ENCODE measurements at places on chromosomes 3 and 15.

- no peak for DNase-seq
These were observed 240.6 kb upstream of the TOPAZ1 start for GRCh38 chr3:44001072-44001471.

GRCh38 chr3:19573644-19574043, 360.4 kb downstream of the EFHB start:
- no peak for DNase-seq

- DNase-seq: no peak
These were observed 272.1 kb downstream of the UNC13C start for GRCh38 chr15:54250326-54250725.

DNA sequence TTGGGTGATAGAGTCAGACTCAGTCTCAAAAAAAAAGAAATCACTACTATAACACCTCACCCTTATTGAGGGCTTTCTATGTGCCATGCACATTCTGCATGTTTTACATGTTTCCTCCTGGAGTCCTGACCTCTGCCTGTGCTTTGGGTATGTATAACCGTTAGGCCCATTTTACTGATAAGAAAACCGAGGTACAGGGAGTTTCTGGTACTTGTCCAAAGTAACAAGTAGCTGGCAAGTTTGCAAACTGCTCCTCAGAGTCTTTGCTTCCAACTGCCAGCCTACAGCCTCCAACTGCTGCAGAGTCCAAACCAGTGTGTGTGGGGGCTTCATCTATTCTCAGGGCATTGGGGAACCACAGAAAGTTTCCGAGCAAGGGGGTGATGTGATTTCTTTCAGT, 3.7 kb upstream of the GNAI2 start:
- DNase-seq: no peak

DNA sequence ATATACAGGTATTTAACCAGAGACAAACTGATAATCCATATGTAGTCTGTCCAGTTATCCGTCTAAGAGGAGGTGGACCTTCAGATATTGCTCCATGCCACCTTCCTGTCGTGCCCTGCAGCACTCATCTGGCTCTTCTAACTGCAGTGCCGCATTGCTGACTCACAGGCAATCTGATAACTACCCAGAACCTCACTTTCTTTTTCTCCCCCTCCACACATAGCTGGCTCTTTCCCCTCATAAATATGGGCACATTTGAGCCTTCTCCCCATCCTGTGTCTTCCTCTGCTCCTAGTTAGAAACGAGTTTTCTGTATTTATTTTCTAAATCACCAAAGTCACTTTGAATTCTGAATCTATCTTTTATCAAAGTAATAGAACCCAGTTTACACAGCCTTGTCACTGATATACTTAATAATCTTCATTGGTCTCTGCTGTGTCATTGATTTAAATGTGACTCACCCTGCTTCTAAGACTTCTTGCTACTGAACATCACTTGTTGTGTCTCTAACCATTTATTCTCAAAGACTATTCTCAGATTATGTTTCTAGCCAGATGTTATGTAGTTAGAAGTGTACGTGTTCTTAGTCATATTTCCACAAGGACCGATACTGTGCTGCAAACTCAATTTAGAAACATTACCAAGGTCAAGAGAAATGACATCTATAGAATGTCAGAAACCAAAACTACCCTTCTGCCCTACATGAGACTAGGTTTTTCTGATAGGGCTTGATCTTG, 17.4 kb upstream of the KCNMB2 start:
- DNase-seq: no peak

DNA sequence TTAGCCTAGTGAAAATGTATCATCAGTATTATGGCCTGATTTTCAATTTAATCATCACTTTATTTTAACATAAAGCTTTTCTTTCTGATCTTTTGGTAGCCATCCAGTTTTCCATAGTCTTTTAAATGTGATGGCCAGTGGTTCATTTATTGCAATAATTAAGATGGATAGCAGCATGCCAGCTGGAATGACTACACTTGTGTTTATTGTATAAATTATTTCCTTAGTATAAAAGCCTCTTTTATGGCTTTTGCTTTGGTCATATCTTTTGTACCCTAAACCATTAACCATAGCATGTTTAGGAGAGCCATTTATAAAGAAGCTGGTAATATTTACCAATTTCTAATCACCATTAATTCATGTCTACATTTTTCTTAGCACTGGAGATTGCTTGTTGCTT, 31.7 kb downstream of the ALCAM start:
- no peak for DNase-seq

DNA sequence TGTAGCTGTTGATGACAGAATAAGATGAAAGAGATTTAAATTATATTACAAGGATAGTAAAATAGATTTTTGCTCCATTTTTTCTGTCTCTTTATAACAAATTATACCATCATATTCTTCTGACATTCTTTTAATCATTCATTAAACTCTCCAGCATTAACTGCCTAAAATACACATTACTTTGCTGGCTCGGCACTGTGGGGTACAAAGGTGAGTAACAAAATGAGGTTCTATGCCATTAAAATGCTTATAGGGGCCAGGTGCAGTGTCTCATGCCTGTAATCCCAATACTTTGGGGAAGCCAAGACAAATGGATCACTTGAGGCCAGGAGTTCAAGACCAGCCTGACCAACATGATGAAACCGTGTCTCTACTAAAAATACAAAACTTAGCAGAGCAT, 81.5 kb downstream of the ULK4 start:
- DNase-seq: no peak

GRCh38 chr3:176926034-176926433, 271.2 kb downstream of the TBL1XR1 start:
- no peak for DNase-seq

DNA sequence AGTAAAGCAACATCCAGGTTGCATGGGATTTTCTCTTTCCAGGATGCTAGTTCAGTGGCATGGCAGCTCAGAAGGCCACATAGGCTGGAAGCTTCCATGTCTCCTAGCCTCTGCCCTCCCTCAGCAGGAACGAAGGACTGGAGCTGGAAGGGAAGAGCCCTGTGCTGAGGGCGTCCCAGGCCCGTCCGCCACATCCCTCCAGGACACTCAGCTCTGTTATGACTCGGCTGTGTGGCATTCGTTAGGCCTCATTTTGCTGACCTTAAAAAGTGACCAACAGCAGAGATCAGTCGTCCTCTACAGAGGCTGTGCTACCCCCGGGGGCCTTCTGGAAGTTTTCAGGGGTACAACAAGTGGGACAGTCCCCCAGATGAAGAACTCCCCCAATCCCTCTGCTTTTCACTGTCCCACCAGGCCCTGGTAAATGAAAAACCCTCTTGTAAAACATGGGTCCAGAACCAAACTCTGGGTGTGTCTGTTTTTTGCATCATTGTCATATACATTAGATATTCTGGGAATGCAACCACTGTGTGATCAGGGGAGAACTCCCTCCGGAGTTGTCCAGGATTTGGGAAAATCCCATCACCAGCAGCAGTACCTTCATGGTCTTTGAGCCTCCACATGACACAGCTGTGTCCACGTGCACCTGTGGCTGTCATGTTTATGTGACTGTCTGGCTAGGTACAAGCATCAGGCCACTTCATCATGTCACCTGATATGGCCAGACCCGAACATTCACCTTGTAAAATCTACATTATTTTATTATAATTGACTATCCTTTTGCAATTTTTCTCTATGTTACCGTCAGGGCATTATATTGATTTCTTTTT, 149.9 kb downstream of the OR4M2 start:
- no peak for DNase-seq

DNA sequence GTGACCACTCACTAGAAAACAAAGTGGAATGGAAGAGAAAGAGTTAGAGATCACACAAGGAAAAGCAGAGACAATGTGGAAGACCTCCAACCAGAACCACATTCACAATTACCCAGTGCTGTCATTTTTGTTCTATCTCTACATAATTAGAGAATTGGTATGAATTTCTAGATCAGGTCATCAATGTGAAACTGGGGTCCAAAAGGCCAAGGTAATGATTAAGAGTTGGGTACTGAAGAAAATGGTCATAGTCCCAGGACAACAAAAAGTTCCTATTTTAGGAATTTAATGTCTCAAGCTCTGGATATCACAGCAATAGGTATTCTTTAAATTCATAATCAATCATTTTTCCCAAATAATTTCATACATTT, 84.7 kb upstream of the PPIB start:
- DNase-seq: no peak

GRCh38 chr3:12954891-12955650, 113.7 kb upstream of the RPL32 start:
- no peak for DNase-seq

DNA sequence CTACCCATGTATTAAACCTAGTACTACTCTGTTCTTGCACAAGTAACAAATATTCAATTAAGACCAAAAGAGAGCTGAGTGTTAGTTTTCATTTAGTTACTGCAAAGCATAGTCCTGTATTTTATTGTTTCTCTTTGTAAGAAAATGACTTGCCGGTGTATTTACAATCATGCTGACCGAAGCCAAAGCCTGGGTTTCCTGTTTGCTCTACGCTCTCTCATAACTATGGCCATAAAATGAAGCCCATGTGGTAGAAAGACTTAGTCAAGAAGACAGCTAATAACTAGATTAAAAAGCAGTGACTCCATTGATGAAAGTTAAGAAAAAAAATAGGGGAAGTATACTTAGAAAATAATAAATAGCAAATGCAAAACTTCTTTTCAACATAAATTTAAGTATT, 479.9 kb downstream of the CNTN4 start:
- DNase-seq: no peak

DNA sequence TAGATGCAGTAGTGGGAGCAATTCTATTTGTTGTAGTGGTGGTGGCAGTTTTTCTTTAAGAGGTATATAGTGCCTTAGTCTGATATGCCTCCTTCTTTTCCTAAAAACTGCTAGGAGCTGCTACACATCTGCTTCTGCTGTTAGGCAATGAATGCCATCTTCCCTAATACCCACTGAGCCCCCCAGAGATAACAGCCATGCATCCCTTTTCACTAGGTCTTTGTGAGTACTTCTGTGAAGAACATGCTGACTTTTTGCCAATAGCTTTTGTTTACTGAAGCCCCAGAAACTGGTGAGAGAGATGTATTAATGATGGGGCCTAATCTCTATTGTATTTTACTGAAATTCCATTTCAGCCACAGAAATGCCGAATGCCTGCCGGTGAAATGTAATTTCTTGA, 92.6 kb upstream of the CHL1 start:
- DNase-seq: no peak

- DNase-seq: no peak
These were observed 144.2 kb upstream of the ARHGEF26 start for GRCh38 chr3:153976891-153977554.

DNA sequence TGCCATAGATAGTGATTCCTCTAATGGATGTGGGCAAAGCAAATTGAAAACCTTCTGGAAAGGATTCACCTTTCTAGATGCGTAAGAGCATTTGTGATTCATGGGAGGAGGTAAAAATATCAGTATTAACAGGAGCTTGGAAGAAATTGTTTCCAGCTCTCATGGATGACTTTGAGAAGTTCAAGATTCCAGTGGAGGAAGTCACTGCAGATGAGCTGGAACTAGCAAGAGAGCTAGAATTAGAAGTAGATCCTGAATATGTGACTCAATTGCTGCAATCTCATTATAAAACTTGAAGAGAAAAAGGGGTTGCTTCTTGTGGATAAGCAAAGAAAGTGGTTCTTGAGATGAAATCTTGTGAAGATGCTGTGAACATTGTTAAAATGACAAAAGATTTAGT, 88.0 kb upstream of the ACKR4 start:
- DNase-seq: no peak

- no peak for DNase-seq
These were observed 155.8 kb upstream of the LRIG1 start for GRCh38 chr3:66656609-66657008.

- no peak for DNase-seq
These were observed 32.4 kb downstream of the CCDC12 start for GRCh38 chr3:46944191-46944590.

Measured in activated naive CD4-positive, alpha-beta T cell (primary cell).